ENCODE measurements at places on chromosomes 2 and 18.
A peak's percentile ranks its signal among the peaks of the same experiment; 100 is the strongest.

DNA sequence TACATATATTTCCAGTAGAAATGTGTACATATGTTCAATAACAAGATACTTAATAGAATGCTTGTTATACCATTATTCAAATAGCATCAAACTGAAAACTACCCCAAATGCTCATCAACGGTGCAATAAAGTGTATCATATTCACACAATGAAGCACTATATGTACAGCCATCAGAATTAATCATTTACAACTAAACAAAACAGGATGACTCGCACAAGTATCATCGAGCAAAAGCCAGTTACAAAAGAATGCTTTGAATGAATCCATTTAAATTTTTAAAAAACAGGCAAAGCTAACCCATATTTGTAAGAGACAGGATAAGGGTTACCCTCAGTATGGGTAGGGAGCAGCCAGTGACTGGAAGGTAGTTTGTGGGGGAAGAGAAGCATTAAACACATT is 132.8 kb upstream of the PDE1A start:
- DNase-seq, result no peak

DNA sequence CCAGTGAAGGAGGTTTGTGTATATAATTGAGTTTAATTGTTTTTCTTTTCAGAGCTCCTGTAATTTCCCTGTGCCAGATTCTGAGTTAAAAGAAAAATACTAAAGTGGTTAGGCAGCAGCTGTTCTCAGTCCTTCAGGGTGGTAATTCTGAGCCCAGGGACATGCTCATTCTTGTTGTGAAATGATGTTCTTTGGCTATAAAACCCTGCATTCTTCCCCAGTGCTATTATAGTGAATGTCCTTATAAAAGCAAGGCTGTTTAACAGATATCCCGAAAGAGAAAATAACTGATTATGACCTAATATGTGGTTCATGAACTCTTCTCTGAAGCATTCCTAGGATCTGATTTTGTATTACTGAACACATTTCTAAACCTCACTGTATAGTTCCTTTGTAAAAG is 34.0 kb downstream of the ADAM23 start:
- no peak for DNase-seq

DNA sequence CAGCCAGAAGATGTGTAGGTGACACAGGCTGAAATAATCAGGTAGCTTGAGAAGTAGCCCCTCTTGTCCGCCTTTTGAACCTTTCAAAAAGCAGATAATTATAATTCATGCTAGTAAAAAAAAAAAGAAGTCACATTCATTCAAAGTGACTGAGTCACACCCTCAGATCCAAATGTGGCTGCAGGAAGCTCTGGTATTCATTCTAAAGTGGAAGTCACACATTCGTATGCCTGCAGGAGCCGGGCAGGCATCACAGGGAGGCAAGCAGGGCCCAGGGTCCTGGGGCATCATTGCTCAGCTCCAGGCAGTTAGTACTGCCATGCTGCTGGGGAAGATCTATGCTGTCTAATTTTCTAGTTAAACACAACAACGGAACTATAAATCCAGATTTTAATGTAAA is 21.7 kb upstream of the RAB11FIP5 start:
- DNase-seq, result no peak

DNA sequence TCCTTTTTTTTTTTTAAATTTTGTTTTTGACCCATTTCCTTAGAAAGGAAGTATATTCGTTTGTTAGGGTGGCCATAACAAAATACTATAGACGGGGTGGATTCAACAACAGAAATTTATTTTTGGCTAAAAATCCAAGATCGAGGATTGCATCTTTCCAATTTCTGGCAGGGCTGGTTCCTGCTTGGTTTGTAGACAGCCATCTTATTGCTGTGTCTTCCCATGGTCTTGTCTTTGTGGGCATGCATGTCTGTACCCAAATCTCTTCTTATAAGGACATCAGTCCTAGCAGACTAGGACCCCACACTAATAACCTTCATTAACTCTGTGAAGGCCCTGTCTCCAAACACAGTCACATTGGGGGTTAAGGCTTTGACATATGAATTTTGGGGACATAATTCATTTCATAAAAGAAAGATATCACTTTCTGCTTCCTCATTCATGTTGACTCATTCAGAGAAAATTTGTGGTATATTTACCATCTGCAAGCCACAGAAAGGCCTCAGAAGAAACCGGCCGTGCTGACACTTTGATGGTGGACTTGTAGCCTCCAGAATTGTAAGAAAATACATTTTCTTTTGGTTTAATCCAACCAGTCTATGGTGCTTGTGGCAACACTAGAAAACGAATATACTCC is 262.1 kb downstream of the LPIN1 start:
- no peak for DNase-seq

DNA sequence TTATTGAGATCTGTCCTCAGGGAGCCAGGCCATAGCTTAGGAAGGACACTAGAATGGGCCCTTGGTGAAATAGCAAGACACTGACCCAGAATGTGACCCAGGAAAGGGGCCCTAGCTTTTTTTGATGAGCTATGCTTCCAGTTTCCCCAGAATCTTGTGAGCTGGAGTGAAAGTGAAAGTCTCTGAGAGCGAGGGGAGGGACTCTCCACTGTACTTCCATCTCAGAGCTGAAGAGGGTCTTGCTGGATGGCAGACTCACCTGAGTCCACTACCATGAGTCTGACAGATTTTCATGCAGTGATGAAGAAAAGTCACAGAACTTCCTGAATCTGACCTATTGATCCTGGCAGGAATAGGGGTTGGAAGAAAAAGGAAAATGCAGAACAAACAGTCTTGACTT is 3.1 kb downstream of the ARHGAP25 start:
- DNase-seq, result no peak

GRCh38 chr2:122194546-122194945 is 439.1 kb downstream of the TSN start:
- no peak for DNase-seq

DNA sequence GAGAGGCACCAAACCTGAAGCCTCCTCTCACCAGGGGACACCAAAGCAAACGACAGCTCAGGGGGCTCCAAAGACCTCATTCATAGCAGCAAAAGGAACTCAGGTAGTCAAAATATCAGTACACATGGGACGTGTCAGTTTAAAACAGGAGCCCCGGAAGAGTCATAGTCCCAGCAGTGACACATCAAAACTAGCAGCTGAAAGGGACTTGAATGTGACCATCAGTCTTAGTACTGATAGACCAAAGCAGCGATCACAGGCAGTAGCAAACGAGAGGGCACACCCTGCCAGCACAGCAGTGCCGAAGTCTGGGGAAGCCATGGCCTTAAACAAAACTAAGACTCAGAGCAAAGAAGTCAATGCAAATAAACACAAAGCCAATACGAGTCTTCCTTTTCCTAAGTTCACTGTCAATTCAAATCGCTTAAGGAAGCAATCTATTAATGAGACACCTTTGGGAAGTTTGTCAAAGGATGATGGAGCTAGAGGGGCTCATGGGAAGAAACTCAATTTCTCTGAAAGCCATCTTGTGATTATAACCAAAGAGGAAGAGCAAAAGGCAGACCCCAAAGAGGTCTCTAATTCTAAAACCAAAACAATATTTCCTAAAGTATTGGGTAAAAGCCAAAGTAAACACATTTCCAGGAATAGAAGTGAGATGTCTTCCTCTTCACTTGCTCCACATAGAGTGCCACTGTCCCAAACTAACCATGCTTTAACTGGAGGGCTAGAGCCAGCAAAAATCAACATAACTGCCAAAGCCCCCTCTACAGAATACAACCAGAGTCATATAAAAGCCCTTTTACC is 1.2 kb downstream of the GALNT5 start:
- no peak for DNase-seq

GRCh38 chr2:113784823-113785744 is 28.6 kb upstream of the SLC35F5 start:
- no peak for DNase-seq

- no peak for DNase-seq
Observed at GRCh38 chr2:102154946-102155702, 12.6 kb downstream of the IL1R1 start.

- no peak for DNase-seq
Observed at GRCh38 chr18:1296237-1296636, 391.6 kb downstream of the ADCYAP1 start.

- no peak for DNase-seq
Observed at GRCh38 chr2:216589791-216590190, 43.4 kb upstream of the IGFBP2 start.

DNA sequence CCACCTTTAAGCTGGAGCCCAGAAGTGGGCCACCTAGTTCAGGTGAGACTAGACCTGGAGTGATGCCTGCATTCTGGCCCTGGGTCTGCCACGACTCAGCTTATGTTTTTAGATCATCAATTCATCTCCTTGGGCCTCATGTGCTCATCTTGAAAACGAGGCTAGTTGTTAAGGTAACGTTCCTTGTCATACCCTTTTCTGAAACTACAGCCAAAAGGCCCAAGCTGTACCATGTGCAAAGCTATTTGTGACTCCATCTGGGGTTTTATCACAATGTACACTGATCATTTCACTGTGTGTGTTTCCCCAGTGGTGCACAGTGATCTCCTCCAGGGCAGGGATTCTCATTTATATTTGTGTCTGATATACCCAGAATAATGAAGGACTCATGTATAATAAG is 138.4 kb upstream of the COPS8 start:
- DNase-seq, result no peak

- DNase-seq, result no peak
Observed at GRCh38 chr2:54259413-54260240, 3.6 kb upstream of the TSPYL6 start.

DNA sequence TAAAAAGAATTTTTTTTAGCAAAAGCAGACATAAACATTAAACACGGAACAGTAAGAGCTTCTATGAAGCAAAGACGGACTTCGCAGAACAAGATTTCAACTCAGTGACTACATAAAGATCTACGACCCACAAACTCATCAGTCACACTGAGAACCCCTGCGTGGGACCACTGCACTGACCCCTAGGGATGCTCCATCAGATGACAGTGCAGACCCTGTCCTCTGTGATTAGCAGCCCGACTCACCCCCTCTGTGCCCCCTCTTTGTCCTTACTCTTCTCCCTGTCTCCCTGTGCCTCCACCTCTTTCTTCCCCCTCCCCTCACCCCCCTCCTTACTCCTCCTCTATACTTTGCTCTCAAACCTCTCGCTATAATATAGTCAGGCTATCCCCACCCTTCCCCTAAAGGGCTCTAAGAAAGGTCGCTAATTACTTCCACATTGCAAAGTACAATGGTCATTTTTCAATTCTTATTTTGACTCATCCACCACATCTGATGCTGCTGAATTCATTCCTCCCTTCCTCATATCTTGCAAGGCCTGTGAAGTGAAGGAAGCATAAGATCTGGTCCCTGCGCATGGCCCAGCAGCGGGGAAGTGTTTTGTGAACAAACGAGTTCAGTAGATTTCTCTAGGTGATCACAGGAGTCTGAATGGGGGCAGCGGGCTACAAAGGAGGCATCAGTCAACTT is 89.3 kb downstream of the CABYR start:
- DNase-seq, result no peak

GRCh38 chr2:235291461-235291860 is 202.4 kb upstream of the AGAP1 start:
- DNase-seq, result no peak

DNA sequence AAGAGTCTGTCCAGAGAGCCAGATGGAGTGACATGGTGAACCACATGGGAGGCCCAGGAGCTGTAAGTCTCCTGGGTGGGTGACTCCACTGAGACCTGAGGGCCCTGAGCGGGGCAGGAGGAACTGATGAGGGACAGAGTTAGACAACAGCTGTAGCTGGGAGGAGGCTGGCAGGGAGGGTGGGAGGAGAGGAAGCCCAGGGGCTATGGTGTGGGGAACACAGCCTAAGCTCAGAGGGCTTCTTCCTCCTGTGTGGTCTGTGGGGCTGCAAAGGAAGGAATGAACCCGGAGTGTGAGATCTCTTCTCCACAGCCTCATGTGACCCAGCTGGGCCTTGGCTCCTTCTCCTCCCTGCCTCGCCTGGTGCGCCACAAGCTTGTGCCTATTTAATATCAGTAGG is 395.6 kb upstream of the HS6ST1 start:
- DNase-seq, result peak; percentile 92

DNA sequence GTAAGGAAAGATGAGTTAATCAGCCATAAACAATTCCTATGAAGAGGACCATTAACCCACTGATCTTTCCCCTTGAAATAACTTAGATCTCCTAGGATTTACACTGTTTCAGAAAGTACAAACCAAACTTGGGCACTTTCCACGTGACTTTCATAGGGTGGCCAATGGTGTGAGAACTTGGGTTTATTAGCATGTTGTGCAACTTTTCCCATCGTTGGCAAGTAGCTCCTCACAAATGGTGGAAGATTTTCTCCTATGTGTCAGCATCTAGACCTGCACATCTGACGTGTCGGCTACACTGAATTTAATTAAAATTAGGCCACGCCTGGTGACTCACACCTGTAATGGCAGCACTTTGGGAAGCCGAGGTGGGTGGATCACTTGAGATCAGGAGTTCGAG is 116.3 kb downstream of the GALNT1 start:
- no peak for DNase-seq

DNA sequence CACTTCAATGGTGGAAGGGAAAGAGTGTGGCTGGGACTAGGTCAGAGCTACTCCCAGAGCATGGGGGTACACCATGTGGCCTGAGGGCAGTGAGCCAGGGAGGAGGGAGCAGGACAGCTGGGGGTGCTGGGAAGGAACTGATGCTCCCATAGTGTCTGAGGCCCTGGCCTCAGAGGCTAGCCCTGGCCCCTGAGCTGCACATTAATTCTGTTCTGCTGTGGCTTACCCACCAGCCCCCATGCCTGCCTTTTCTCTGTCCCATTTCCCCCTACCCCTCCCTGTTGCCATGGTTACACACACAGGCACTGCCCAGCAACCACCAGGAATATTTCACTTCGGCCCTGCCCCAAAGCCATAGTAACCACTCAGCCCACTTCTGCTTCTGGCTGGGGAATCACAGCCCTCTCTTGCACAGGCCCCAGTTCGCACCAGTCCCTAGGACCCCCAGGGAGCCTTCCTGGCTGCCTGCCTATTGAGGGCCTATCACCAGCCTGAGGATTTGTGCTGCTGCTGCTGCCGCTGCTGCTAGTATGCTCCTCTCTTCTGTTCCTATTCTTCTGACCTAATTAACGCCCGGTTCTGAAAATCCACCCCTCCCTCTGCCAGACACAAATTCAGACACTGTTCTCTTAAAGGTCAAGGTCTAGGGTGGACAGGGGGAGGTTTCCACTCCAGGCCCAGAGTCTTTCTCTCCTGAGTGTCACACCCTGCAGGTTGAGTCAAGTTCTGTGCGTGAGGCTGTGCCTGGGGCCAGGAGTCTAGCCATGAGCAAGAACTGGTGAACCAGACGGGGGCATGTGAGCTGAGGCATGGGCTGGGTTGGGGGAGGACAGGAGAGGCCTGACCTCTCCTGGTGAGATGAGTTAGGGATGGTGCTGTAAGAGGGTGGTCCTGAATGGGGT is 87.1 kb upstream of the MCFD2 start:
- DNase-seq, result peak; percentile 45

GRCh38 chr2:144378551-144378950 is 141.4 kb downstream of the ZEB2 start:
- no peak for DNase-seq

DNA sequence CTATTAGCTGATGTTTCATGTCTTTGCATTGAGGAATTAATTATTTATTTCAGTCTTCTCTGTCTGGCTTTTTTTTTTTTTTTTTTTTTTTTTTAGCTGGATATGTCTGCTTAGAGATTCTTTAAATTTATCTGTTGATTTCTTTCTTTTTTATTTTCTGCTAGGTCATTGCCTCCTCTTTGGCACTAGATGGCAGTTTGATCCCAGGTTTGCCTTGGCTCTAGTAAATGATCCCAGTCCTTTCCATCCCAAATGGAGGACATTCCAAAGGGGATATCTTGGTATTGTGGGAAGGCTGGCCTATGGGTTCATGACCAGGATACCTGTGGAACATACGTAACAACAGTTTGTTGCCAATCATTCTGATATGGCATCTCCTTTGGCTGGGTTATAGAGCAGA is 339.5 kb upstream of the GCFC2 start:
- DNase-seq, result no peak

All from GDM1 (cell line).